ENCODE measurements at places on chromosomes 3 and 15.
A peak's percentile ranks its signal among the peaks of the same experiment; 100 is the strongest.

DNA sequence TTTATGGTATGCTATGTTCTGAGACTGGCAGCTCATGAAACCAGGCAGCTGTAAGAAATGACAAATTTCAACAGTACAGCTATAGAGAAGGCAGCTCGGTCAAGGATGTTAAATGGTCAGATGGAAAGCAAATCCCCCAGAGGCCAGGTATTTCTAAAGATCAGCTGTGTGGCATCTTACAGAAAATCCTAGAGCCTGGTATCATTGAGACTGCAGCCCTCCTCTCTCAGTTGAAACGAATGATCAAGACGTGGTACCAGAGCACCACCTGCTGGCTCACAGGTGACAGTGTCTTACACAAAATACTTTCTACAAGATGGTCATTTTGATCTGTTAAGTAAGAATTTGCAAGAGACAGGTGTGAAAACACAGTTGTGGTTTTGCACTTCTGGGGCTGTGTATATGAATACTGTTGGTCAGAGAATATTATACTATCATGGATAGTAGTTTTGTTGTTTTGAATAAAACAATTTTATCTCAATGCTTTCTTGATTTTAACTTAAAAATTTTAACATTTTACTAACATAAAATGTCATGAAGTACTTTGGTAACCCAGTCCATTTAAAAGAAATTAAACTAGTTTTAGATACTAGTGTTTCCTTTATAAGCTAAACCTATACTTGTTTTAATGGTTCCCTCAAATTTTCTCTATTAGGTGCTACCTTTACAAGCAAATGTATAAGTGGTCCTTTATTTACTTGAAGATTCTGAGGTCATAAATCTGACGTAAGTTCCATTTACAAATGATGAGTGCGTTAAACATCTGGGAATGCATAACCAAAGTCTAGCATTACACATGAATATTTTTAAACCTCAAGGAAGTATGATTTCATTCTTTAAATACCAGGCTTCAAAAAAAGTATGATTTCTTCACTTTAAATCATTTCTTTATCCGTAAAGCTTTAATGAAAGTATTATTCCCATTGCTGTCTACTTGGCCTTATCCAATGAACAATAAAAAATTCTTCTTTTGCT is 121.8 kb downstream of the PDZRN3 start:
- DNase-seq = no peak
- peak overlapping the region; percentile 94 for H3K27ac ChIP-seq
- H3K4me1 ChIP-seq = peaks cover 37% of the 10 kb centered on the region
- H3K27me3 ChIP-seq = no peaks in the 10 kb centered on the region

GRCh38 chr15:76337696-76338485 is 1.3 kb downstream of the ISL2 start:
- H3K36me3 ChIP-seq = peaks cover 6% of the 10 kb centered on the region
- H3K27ac ChIP-seq = no peak overlapping the region
- peaks cover 48% of the 10 kb centered on the region for H3K4me1 ChIP-seq
- DNase-seq = no peak

DNA sequence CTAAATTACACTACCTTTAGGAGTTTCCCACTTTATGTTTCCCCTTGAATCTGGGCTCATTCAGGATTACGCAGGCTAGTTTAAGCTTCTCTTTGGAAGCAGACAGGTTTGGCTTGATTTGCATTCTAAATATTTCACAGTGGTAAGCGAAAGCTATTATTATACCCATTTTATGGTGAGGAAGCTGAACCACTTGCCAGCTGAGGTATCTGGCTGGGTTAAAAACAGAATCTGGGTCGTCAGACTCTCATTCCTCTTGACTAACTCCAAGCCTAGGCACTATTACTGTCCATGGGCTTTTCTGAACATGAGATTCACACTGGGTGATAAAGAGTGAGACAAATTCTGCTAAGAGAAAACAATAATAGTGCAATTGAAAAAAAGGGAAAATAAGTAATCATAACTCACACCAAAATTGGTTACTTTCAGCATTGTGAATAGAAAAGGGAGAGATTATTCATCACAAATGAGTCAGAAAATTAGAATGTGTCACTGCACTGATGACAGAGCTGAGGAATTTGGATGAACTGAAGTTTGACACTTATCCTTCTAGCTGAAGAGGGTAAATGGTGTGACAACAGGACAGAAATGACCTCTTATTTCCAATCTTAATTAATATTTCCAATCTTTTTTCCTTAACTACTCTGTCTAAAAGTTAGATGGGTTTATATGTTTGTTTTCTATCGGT is 211.3 kb downstream of the TIGIT start:
- DNase-seq = no peak
- peaks cover 1% of the 10 kb centered on the region for H3K36me3 ChIP-seq
- H3K27ac ChIP-seq = peak overlapping the region; percentile 85
- no peak overlapping the region for H3K4me3 ChIP-seq
- peaks cover 58% of the 10 kb centered on the region for H3K4me1 ChIP-seq

DNA sequence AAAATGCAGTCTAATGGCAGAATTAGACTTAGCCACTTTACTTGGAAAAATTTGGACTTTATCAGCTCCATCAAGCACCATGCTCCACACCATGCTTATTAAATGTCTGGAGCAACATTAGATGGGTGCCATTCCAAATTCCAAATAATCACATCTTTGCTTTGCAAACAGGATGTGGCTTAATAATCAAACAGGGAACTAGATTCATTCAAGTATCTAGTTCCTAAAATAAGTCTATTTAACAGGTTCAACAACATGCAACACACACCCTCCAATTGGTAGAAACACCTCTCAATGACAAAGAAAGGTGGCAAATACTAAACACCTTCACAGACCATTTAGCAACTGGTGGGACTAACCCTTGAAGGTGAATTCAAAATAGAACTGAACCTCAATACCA is 3.5 kb downstream of the HEXA start:
- peaks cover 1% of the 10 kb centered on the region for H3K36me3 ChIP-seq
- no peaks in the 10 kb centered on the region for H3K27me3 ChIP-seq
- no peak overlapping the region for H3K4me3 ChIP-seq
- H3K27ac ChIP-seq = no peak overlapping the region
- DNase-seq = no peak
